ENCODE measurements at places on chromosomes 5 and 9.
A peak's percentile ranks its signal among the peaks of the same experiment; 100 is the strongest.

GRCh38 chr5:81631621-81632020, 119.3 kb downstream of the SSBP2 start:
- no peak for ATAC-seq

GRCh38 chr5:156121882-156122281, 205.1 kb upstream of the SGCD start:
- peak; percentile 18 for ATAC-seq

GRCh38 chr5:20158006-20158405, 170.0 kb upstream of the CDH18 start:
- ATAC-seq: no peak

DNA sequence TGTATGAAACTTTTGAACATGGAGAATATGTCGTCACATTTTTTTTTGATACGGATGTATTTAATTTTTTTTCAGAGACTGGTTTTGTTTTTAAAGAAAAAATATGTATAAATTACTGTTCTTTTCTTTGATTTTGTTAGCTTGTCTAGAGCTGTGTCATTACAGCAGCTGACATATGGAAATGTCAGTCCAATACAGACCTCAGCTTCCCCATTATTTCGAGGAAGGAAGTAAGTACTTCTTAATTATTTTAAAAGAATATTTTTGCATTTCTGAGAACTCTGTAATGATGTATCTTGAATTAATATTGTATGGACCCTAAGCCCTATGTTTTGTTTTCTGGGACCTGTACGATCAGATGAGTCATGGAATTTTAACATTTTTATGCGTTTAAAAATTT, 7.6 kb downstream of the TENT2 start:
- no peak for ATAC-seq

GRCh38 chr9:109903515-109904138, 123.6 kb downstream of the PALM2AKAP2 start:
- peak; percentile 83 for ATAC-seq

DNA sequence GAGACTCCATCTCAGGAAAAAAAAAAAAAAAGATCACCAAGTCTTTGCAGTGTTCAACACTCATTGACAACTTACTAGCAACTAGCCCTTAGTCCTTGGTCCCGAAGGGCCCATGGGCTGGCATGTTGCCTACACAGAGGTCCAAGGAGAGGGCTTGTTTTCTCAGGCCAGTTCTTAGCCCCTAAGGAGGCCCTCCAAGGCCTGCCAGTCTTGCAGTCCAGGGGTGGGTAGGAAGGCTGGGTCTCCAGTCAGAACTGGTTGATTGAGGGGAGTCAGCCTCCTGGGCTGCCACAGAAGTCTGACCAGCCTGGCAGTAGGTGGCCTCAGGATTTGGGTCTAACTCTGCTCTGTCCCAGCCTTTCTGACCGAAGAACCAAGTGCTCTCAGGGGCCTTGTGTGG, 32.7 kb downstream of the IER5L start:
- ATAC-seq: no peak

DNA sequence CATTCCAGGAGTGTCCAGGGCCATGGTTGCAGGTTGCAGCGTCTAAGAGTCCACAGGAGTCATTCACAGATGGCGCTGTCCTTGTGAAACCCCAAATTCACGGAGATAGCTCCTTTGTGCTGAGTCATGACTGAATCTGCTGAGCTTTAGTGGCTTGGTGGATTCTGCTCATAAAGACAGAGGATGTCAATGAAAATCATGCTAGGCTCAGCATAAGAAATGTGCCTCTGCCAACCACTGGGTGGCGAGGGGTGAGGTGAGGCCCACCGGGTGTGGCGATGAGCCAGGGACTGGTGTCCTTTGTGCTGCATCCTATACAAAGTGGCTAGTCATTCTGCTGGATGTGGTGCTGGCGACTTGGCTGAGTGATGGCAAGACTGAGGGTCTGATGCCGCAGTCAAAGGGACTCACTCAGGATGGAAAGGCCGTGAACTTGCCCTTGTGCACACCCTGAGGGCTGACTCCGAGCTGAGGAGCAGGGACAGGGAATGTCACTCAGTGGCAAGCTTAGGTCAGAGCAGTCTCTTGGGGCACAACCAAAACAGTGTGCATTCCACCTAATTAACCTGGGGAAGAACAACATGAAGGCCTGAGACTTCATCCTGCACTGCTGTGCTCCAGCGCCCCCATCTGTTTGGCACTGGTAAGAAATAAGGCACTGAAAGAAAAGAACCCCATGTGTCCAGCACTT, 71.5 kb downstream of the DAP start:
- ATAC-seq: peak; percentile 6

- ATAC-seq: no peak
Observed at GRCh38 chr9:124452841-124453585, 2.8 kb downstream of the ADGRD2 start.

- no peak for ATAC-seq
Observed at GRCh38 chr9:28301281-28301680, 728.0 kb upstream of the C9orf72 start.

GRCh38 chr9:83754383-83754977, 46.7 kb upstream of the UBQLN1 start:
- ATAC-seq: no peak

DNA sequence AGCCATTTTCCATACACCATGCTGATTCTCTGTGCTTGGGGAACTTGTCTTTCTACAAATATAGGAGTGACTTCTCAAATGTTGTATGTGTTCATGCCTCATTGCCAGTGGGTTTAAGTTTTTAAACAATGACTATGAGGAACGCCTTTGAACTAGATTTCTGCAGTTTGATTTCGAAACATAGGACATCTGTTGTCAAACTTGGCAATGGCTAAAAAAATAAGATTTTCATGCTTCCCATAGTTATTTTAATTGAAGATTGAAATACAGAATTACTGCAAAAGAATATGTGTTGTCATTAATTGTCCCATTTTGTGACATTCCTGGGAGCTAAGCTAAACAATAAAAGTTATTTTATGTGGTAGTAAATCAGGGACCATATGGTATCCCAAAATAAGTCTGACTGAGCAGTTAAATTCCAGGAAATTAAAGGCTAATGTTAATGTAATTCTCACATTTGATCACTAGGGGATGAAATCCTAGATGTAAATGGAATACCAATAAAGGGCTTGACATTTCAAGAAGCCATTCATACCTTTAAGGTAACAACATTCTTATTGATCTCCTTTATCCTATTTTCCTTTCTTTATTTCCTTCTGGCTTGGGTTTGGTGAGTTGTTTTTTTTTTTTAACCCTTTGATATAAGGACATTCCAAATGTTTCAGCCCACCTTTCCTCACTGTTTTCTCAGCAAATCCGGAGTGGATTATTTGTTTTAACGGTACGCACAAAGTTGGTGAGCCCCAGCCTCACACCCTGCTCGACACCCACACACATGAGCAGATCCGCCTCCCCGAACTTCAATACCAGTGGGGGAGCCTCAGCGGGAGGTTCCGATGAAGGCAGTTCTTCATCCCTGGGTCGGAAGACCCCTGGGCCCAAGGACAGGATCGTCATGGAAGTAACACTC, 116.7 kb downstream of the GOLPH3 start:
- no peak for ATAC-seq

DNA sequence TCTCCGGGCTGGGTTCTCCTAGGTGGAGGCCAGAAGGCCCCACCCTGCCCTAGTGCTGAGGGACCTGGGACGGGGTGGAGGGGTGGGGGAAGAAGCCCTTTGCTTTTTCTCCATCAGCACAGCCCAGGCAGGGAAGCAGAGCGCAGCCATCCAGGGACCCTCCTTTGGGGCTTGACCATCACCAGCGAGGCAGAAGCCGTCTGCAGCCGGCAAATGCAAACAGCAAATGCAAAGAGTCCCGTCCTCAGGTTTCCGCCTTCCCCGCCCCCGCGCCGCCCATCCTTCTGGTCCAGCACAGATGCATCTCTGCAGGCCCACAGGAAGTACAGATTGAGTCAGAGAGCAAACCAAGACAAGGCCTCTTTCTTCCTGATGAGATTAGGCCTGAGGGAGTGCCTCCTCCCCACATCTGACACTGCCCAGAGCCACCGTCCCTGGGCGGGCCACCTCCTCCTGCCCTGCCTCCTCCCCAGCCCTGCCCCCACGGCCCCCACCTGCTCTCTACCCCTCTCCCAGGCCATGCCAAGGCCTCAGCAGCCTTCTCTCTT, 23.4 kb downstream of the CORO2A start:
- peak; percentile 90 for ATAC-seq

GRCh38 chr9:86795823-86796553, 151.3 kb downstream of the GAS1 start:
- peak; percentile 41 for ATAC-seq

DNA sequence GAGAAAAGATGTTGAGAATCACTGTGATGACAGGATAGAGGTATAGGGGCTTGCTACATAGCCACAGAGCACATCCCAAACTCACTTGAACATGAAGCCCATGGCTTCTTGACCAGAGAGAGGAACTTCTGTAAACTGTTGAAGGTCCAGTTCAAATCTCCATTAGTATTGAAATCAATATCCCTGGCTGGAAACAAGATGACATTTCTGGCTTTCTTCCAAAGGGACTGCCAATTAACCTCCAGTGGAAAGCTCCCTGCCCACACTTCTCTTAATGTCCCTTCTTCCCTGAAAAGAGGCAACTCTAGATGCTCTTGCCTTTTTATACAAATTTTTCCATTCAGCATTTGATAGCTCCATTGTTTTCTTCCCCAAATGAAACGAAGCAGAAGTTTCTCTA, 612.1 kb downstream of the EBF1 start:
- no peak for ATAC-seq

- no peak for ATAC-seq
Observed at GRCh38 chr9:27586304-27586703, 13.0 kb upstream of the C9orf72 start.

DNA sequence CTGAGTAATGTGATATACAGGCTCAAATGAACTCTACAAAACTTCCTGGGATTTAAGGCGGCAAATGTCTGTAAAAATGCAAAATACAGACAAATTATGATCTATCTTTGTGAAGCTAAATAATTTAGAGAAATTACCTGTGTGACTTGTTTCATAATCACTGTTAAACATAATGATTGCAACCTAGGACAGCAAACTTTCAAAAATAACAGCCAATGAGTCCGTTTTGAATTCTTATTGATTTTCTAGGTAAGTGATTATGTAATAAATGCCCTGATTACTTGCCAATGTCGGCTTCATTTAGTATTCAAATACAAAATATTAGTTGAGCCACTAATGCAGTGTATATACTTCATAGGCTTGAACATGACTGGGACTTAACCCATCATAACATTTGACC, 238.2 kb upstream of the DAB2 start:
- ATAC-seq: no peak

- peak; percentile 96 for ATAC-seq
Observed at GRCh38 chr5:32852535-32852934, 141.4 kb downstream of the NPR3 start.

GRCh38 chr9:136665704-136666371, 3.1 kb downstream of the EGFL7 start:
- no peak for ATAC-seq

DNA sequence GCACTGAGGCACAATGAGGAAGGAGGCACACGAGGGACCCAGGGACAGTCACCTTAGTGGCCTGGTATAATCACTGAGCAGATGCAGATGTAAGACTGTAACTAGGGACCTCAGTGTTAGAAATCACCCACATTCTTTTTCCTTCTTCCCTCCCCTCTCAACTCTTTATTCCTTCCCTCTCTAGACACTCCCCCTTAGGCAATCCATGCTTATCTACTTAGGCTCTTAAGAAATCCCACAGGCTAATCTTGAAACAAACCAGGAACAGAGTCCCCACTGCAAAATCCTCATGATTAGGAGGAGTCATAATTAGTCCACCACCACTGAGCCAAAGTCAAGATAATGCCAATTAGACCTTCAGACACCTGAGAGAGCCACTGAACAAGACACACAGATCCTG, 84.7 kb downstream of the ELAVL2 start:
- ATAC-seq: no peak

DNA sequence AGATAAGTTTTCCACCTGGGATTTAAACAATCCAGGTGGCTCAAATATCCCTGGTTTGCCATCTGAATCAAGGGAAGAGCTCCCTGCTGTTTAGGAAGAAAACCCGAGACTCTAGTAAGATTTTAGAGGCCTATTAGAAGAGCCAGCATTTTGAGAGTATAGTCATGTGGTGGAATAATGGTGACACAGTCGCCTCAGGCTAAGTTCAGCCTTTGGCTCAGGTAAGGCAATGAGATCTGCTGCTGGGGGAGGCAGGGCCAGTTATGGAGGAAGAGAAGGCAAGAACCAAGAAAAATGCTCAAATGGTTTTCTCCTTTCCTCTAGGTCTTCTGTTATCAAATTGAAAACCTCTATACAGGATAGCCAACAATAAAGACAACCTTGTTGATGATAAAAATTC, 16.2 kb downstream of the RAD1 start:
- ATAC-seq: no peak

GRCh38 chr5:3843706-3844105, 248.1 kb downstream of the IRX1 start:
- ATAC-seq: no peak

GRCh38 chr9:115328677-115329076, 210.7 kb upstream of the TNC start:
- ATAC-seq: no peak

DNA sequence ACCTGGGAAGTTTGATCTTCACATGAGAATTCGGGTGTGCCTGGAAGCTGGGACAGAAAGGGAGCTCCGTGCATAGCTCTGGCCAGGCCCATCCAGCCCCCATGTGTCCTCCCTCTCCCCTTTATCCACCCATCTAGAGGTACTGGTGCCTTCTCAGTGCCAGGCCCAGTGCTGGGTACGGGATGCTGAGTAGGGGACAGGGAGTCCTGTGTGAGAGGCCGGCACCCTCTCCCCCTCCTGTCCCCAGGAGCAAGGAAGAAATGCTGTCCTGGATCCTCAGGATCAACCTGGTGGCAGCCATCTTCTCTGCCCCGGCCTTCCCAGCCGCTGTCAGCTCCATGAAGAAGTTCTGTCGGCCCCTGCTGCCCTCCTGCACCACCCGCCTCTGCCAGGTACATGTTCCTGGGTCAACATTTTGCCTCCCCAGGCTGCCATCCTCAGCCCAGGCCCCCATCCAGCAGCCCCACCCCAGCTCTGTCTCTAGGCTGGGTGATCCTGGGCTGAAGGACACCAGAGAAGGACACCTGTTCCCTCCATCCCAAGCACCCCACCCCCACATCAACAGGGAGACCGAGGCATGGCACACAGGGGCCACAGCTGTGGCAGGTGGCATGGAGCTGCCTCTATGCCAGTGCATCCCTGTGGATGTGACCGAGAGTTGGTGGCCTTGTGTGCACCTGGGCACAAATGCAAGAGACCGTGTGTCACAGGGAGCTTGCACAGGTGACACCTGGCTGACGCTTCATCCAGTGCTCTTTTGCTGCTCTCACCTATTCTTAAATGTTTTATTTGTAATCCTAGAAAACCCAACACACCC, 43.0 kb downstream of the PSD2 start:
- no peak for ATAC-seq

DNA sequence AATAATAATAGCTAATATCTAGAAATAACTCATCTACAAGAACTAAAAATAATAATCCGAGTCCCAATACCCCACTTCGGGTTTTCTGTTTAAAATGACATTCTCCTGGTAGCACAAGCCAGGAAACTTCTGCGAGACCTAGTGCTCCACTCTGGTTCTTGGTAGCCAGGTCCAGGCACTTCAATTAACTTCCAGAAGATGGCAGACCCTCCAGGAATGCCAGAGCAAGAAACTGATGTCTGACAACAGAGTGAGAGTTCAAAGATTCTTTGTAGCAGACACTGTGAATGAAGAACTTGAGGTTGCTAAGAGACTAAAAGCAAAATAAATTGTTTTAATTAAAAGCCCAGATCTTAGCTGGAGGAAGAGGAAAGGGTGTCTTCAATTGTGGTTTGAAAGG, 1963.3 kb upstream of the CDH9 start:
- no peak for ATAC-seq

GRCh38 chr9:135524130-135524861, 3.1 kb downstream of the LCN1 start:
- ATAC-seq: no peak

GRCh38 chr9:96040591-96041461, 165.3 kb downstream of the ERCC6L2 start:
- no peak for ATAC-seq
